Osteoblast (primary cell): ENCODE measurements at places on chromosomes 2 and 18. TPM values are rescaled to one million over a fixed set of nuclear protein-coding genes. Genes with fewer than 3 reads are reported as not detected.

DSEL gene
- 119 and 157 TPM in 2 replicates for total RNA-seq

HK2 gene
- 74.6 and 76.4 TPM in 2 replicates for total RNA-seq

ARHGAP15 gene
- 0.88 and 2.2 TPM in 2 replicates for total RNA-seq

SERPINB4 gene
- total RNA-seq = 0.29 TPM in 1 of 2 replicates, not detected in the other

RETREG2 gene
- total RNA-seq = 109 and 121 TPM in 2 replicates

DNA sequence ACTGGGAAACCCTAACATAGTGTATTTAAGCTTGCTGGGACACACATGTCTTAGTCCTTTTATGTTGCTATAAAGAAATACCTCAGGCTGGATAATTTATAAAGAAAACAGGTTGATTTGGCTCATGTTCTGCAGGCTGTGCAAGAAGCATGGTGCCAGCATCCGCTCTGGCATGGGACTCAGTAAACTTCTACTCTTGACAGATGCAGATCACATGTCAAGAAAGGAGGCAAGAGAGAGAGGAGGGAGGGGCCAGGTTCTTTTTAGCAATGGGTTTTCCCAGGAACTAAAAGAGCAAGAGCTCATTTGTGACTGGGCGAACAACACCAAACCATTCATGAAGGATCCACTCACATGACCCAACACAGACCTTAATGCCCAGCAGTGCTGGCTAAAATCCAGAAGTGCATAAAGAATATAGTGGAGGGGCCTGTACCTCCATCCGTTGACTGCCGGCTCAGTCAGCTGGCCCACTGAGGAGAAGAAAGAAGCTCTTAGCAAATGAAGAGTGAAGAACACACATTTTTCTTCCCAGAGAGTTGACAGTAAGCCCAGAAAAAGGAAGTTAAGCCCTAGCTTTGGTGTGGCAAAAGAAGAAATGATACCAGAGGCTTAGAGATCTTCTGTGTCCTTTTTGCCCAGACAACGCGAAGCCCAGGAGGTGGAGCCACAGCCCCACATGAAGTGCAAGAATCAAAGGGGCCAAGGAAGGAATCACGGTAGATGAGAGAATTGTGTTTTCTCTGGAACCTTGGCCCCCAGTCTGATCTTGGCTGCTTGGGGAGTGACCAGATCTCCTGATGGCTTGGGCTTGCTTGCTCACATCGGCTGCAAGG, 183.5 kb upstream of the FAM98A start:
- H3K36me3 ChIP-seq = no peaks in the 10 kb centered on the region
- H3K4me3 ChIP-seq = no peak overlapping the region
- no peaks in the 10 kb centered on the region for H3K4me1 ChIP-seq
- no peak overlapping the region for H3K27ac ChIP-seq

GRCh38 chr2:168427451-168427850, 28.6 kb upstream of the CERS6 start:
- H3K4me1 ChIP-seq = no peaks in the 10 kb centered on the region
- H3K27me3 ChIP-seq = no peaks in the 10 kb centered on the region
- H3K27ac ChIP-seq = no peak overlapping the region
- no peaks in the 10 kb centered on the region for H3K36me3 ChIP-seq
- DNase-seq = peak; percentile 69

DNA sequence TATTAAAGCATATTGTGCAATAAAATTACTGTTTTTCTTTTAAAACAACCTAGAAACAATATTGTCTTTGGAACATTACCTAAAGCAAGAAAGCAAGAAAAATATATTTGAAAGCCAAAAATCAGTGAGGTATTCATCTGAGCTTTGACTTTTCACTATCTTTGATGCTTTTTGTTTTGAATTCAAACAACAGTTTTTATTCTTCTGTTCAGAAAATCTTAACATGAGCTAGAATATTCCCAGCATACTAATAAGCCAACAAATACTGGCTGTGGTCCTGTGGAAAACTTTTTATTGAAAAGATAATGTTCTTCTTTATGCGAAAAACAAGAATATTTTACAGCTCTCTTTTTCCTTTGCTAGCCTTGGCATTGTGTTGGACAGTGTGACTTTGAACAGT, 19.8 kb downstream of the FAM171B start:
- no peak overlapping the region for H3K27ac ChIP-seq
- H3K36me3 ChIP-seq = no peaks in the 10 kb centered on the region
- no peaks in the 10 kb centered on the region for H3K27me3 ChIP-seq
- DNase-seq = no peak

DNA sequence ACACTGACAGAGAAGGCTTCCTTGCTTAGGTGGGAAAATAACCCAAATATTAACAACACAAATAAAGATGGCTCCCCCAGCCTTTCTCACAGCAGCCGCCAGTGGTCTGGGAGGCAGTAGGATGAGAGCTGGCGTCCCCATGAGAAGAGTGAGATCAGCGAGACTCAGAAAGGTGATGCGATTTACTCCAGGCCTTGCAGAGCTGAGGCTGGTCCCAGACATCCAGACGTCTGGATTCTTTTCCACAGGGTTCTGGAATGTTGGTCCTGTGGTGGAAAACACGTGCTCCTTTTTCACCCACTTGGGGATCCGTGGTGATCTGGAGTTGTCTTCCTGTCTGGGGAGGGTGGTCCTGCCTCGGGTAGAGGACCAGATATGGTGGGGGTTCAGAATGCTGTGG, 190.6 kb downstream of the CTIF start:
- H3K27ac ChIP-seq = peak overlapping the region; percentile 89
- DNase-seq = no peak
- peaks cover 35% of the 10 kb centered on the region for H3K4me1 ChIP-seq
- no peak overlapping the region for H3K4me3 ChIP-seq

DNA sequence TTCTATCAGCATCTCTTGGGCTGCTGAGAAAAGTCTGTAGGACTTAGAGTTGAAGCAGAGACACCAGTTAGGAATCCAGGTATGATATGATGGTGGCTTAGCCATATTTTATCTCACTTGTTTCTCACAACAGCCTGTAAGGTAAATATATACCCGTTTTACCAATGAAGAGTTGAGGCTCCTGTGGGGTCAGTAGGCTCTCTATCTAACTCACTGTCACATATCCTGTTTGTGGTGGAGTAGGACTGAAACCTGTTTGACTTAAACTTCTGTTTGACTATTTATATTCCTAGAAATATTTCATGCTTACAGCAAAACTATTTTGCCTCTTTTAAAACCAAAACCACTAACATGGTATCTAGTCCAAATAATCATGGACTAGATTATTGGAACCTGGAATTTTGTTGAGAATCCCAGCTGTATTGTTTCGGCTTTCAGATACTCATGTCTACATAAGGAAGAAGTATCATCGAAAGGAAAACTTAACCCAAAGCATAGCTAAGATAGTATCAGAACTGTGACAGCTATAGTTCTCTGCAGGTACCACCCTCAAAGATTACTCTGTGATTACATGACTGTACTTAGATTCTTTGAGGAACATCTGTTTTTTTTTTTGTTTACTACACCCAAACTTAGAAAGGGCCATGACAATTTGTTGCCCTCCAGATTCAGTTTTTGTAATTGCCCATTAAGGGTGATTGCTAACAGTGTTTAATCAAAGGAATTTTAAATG, 216.1 kb upstream of the THUMPD2 start:
- no peak overlapping the region for H3K4me3 ChIP-seq
- no peak for DNase-seq
- no peak overlapping the region for H3K27ac ChIP-seq
- peaks cover 21% of the 10 kb centered on the region for H3K4me1 ChIP-seq
- H3K36me3 ChIP-seq = no peaks in the 10 kb centered on the region
- H3K27me3 ChIP-seq = no peaks in the 10 kb centered on the region

DNA sequence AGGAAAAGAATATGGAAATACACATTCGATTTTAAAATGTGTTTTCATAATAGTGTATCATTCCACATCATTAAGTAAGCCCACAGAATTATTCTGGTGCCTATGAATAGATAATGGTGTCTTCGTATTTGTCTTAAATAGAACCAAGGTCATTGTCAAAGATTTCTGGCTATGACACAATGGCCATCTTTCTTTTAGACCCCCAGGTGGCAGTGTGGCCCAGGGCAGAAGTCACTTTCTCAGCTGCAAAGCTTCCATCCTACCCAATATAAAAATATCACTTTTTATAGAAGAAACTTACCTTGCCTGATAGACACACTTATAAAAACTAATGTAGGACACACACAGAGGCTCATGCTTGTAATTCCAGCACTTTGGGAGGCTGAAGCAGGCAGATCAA, 57.5 kb downstream of the ZRANB3 start:
- no peak overlapping the region for H3K4me3 ChIP-seq
- peak; percentile 41 for DNase-seq
- no peak overlapping the region for H3K27ac ChIP-seq
- H3K27me3 ChIP-seq = no peaks in the 10 kb centered on the region

GRCh38 chr18:12007063-12007462, 25.8 kb downstream of the IMPA2 start:
- H3K36me3 ChIP-seq = no peaks in the 10 kb centered on the region
- DNase-seq = peak; percentile 19
- no peak overlapping the region for H3K27ac ChIP-seq
- H3K4me3 ChIP-seq = no peak overlapping the region

DNA sequence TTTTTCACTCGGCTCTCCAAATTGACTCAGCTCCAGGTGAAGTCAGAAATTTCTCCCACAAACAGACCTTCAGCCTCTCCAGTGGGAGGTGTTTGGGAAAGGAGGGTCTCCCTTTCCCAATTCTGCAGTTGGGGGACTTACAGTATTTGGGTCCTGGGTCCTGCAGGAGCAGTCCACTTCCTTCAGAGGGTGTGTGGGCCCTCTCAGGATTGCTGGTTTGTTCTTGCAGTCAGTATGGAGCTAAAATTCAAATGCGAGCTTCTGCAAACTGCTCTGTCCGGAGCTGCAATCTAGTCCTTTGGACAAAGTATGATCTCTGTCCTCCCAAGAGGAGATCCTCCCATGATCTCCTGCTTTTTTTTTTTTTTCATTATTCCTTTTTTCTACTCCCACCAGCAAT, 87.9 kb upstream of the MSTN start:
- no peak for DNase-seq
- no peak overlapping the region for H3K4me3 ChIP-seq
- no peaks in the 10 kb centered on the region for H3K36me3 ChIP-seq
- no peaks in the 10 kb centered on the region for H3K27me3 ChIP-seq

DNA sequence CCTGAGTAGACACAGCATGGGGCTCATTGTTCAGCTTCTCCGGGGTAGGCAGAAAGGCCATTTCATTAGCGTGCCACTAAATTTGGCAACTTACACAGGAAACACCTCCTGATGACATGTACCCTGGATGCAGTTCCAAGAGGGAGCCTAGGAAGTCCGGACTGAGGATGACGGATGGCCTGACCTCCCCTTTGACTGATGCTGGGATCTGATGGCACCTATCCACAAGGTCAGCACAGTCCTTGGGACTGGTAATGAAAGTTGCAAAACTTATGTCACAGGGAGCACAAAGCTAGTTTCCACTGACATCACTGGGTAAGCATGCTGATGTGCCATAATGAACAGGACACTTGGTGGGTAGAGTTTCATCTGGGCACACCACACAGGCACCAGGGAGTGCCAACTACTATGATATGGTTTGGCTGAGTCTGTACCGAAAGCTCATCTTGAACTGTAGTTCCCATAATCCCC, 126.7 kb upstream of the ARL4C start:
- H3K4me3 ChIP-seq = no peak overlapping the region
- H3K27ac ChIP-seq = no peak overlapping the region
- H3K36me3 ChIP-seq = no peaks in the 10 kb centered on the region
- no peak for DNase-seq

GRCh38 chr2:200353874-200354273, 47.4 kb downstream of the SPATS2L start:
- H3K36me3 ChIP-seq = peaks cover 3% of the 10 kb centered on the region
- peaks cover 47% of the 10 kb centered on the region for H3K4me1 ChIP-seq
- no peak for DNase-seq
- H3K27ac ChIP-seq = no peak overlapping the region

DNA sequence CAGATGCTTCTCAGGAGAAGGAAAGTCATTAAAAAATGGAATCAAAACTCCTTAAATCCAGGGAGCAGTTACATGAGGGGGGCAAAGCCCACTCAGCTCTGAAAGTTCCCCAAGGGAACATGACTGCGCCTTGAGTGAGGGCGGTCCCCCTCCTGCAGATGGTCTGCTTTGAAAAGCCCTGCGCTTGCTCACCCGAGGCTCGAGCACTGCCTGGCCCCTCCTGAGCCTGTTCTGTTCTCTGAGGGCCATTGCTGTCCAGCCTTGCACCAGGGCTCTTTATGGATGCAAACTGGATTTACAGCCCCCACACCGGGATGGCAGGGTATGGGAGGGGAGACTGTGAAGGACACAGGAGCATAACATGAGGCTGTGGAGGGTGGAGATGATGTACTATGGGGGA, 37.8 kb upstream of the DNMT3A start:
- H3K36me3 ChIP-seq = no peaks in the 10 kb centered on the region
- no peaks in the 10 kb centered on the region for H3K27me3 ChIP-seq
- no peak overlapping the region for H3K4me3 ChIP-seq
- H3K4me1 ChIP-seq = peaks cover 12% of the 10 kb centered on the region
- no peak for DNase-seq

DNA sequence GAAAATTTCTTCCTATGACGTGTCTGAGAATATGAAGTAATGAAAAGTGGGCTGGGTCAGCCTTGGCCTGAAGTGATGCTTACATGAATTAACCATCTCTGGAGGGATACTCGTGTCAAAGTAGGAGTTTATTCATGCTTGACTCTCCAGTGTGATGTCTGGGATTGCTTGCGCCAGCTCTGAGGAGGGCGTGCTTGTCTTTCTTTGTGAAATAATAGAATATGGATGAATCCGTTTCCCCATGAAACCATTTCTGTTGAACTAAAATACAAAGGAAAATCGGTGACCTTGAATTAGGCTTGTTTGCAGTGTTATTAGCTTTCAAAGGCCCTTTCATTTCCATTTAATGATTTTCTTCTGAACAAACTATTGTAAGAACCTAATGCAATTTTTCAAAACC, 77.9 kb downstream of the EML6 start:
- no peak overlapping the region for H3K27ac ChIP-seq
- H3K27me3 ChIP-seq = no peaks in the 10 kb centered on the region
- DNase-seq = no peak
- no peaks in the 10 kb centered on the region for H3K4me1 ChIP-seq
- no peak overlapping the region for H3K4me3 ChIP-seq
- no peaks in the 10 kb centered on the region for H3K36me3 ChIP-seq

DNA sequence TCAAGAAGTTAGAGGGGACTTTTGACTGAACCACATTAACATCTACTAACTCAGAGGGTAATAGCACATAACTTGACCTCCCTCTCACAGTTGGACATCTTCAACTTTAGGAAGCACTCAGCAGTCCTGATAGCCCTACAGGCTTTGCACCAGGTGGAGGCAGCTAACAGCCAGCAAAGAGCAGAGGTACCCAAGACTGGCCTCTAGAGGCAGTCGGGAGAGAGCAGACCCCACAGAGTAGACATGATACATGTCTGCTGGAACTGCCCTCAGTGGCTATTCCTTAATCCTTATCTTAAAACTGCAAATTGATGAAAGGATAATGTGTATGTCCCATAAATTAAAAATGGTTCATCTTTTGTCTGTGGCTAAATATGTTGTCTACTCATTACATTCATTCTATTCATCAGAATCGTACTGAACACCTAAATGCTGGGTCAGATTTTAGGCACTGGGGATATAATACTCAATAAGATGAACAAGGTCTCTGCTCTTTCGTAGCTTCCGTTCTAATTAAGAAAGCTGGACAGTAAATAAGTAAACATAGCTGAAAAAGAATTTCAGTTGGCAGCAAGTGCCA, 49.8 kb downstream of the CAB39 start:
- DNase-seq = no peak
- H3K27ac ChIP-seq = no peak overlapping the region
- H3K36me3 ChIP-seq = peaks cover 13% of the 10 kb centered on the region
- H3K27me3 ChIP-seq = no peaks in the 10 kb centered on the region
- peaks cover 21% of the 10 kb centered on the region for H3K4me1 ChIP-seq
